ENCODE measurements at places on chromosomes 12 and 14.
A peak's percentile ranks its signal among the peaks of the same experiment; 100 is the strongest.

- DNase-seq = no peak
Measured at GRCh38 chr14:55336162-55336561, 64.9 kb downstream of the FBXO34 start.

DNA sequence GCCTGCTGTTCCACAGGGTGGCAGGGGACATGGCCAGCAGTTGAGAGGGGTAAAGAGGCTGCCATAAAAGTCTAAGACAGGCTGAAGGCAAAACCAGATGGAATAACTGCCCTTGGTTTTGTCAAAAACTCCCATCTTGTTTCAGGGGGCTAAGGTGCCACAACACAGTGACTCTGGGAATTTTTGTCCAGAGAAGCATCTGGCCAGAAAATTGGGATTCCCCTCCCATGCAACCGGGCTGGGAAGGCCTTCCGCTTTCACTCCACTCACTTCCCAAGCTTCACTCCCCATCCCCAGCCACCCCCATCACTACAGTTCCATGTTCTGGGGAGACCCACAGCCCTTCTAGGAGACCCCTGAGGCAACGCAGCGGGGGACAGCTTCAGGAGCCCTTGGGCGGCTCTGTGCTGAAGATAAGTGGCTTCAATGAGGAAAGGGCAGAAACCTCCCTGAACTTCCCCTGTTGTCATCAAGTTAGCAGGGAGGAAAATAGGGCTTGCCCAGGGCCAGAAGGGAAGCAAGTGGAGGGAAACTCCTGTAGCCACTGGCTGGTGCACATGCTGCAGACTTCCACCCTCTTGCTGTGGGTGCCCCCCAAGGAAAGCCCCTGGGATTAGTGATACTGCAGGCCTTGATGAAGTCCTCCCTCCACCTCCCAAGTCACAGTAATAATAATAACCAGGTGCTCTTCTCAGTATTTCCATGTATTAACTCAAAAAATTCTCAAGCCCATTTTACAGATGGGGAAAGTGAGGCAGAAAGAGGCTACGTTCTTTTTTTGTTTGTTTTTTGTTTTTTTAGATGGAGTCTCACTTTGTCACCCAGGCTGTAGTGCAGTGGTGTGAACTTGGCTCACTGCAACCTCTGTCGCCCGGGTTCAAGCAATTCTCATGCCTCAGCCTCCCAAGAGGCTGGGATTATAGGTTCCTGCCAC, 6.0 kb downstream of the TMEM229B start:
- no peak for DNase-seq

- peak; percentile 38 for DNase-seq
Measured at GRCh38 chr12:31931796-31932715, 27.2 kb upstream of the RESF1 start.

DNA sequence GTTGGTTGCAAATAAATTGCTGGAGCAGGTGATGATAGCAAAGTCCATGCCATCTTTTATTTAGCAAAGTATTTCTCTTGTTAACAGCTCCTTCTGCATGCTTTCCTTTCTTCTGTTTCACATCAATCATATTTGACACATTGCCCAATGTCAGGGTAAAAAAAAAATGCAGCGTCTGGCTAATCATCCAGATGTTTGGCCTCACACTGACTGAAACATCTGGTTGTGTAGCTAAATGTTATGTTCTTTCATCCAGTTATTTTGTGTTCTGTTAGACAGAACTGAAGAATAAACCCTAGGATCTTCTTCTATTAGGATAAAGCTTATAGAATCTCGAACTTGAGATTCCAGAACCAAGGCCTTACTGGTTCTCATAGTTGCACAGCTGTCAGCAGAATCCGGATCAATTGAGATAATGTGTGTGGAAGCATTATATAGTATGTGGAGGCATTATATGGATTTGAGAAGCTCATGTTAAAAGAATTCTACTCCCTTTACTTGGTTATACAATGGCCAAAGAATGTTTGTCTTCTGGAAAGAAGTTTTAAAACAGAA, 859.2 kb downstream of the DIO2 start:
- DNase-seq = no peak

- no peak for DNase-seq
Measured at GRCh38 chr14:30551460-30551859, 7.5 kb upstream of the G2E3 start.

GRCh38 chr14:77180726-77181602, 634 bp upstream of the TMEM63C start:
- no peak for DNase-seq

GRCh38 chr12:28795311-28795710, 353.8 kb upstream of the FAR2 start:
- DNase-seq = no peak

- no peak for DNase-seq
Measured at GRCh38 chr12:32223941-32224340, 117.3 kb downstream of the BICD1 start.

GRCh38 chr12:49698619-49699545, 8.3 kb downstream of the FMNL3 start:
- DNase-seq = peak; percentile 96

DNA sequence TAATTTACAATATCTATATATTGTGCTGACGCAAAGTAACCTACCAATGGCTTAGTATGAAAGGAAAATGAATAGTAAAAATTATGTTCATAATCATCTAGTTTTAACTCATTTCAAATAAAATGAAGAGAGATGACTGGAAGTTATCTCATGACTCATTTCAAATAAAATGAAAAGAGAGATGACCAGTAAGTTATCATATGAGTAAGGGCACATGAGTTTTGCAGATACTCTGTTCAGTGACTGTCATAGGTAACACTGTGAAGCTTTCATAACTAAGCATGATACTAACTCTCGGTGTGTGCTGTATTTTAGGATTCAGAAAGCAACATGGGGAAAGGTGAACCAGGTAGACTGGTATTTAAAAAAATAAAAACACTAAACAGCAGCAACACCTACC, 364.5 kb upstream of the DIO2 start:
- no peak for DNase-seq

DNA sequence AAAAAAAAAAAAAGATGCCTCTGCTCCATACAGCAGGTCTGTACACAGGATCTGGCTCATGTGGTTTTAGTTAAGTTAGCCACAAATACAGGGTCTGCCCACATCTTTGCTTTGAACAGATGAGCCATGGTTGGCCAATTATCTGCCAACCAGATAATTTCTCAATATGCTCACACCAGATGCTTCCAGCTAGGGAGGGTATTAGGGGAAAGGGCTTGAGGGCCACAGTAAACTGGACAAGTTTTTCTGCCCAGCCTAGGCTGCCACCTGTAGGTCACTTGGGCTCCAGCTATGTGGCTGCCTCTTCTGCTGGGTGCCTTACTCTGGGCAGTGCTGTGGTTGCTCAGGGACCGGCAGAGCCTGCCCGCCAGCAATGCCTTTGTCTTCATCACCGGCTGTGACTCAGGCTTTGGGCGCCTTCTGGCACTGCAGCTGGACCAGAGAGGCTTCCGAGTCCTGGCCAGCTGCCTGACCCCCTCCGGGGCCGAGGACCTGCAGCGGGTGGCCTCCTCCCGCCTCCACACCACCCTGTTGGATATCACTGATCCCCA, 776 bp downstream of the RDH5 start:
- peak; percentile 71 for DNase-seq

DNA sequence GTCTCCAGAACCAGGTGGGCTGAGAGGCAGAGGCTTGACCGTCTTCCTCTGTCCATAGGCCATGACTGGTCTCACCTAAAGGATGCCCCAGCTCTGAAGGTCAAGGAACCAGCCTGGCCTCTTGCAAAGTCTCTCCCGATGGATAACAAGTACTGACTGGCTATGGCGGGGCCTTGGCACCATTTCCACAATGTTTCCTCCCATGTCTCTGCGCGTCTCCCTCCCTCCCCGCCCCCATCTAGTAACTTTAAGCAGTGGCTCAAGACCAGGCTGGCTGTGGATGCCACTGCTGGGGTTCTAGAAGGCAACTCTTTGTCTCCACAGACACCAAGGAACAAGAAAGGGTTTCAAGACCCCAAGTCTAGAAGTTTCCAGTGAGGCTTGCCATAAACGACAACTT, 275.5 kb downstream of the DPF3 start:
- no peak for DNase-seq

DNA sequence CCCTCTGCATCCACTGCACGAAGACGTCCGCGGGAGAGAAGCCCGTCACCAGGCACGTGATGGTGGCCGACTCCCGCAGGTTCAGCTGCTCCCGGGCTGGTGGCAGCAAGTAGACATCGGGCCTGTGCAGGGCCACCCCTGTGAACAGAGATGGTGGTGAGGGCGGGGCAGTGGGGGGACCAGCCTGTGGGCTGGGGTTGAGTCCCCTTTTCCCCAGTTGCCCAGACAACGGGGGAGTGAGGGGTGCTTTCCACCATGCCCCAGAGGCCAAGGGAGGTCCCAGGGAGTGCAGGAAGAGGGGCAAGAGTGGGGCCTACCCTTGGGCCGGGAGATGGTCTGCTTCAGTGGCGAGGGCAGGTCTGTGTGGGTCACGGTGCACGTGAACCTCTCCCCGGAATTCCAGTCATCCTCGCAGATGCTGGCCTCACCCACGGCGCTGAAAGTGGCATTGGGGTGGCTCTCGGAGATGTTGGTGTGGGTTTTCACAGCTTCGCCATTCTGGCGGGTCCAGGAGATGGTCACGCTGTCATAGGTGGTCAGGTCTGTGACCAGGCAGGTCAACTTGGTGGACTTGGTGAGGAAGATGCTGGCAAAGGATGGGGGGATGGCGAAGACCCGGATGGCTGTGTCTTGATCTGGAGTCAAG, 328.3 kb downstream of the TMEM121 start:
- no peak for DNase-seq

GRCh38 chr14:22996768-22997654, 12.9 kb downstream of the C14orf93 start:
- no peak for DNase-seq

DNA sequence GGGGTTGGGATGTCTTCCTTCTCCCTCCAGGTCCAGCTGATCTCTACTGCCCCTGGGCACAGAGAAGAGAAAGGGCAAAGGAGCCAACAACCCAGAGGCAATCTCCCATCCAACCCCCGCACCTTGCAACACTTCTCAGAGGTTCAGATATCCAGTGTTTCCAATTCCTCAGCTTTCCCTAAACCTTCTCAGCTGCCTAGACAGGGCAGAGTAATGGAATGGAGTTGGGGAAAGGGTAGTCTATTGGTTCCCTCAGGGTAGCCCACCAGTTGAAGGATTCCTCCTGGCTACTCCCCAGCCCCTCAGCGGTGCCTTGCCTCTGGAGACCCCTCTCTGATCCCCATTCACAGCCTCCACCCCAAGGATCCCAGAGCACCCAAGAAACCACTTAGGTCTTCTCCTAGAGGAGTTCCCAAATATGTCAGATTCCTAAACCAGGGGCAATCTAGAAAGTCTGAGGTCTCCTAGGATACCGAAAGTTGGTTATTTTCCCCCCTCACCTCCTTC, 537 bp downstream of the NFE2 start:
- no peak for DNase-seq

- DNase-seq = peak; percentile 79
Measured at GRCh38 chr14:36521598-36522345, 1.7 kb upstream of the NKX2-1 start.

DNA sequence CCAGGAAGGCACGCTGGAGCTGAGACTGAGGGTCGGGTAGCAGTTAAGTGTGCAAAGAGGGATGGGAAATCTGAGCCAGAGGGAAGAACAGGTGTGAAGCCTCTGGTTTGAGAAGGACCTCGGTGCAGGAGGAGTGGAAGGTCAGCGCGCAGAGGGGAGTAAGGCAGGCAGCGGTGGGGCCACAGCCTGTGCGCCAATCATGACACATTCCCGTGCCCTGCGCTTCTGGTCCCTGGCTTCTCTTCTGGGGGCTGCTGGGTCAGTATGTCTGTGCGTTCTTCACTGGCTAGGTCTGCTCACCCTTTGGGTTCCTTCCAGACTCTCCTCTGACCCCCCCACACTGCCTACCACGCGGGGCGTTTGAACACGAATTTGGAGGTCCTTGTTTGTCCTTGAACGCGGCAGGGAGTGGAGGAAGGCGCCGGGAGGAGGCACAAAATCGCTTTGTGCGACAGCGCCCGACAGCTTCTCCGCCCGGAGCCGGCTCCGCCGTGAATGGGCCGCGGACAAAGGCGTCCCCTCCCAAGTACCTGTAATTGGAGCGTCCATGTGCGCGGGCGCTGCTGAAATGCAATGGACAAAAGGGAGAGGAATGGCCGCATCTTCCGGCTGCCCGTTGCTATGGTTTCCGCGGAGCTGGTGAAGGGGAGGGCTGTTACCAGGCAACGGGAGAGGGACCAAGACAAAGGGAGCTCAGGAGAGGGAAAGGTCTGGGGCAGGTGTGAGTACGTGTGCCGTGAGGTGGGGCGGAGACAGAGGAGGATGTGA, 207.2 kb upstream of the SRRM4 start:
- peak; percentile 99 for DNase-seq

GRCh38 chr12:100799770-100800169, 5.2 kb downstream of the ANO4 start:
- DNase-seq = no peak

- no peak for DNase-seq
Measured at GRCh38 chr14:57346741-57347140, 43.6 kb upstream of the NAA30 start.

GRCh38 chr12:117593815-117594400, 232.5 kb upstream of the NOS1 start:
- no peak for DNase-seq

- peak; percentile 72 for DNase-seq
Measured at GRCh38 chr12:111297703-111298426, 71.0 kb downstream of the PHETA1 start.

DNA sequence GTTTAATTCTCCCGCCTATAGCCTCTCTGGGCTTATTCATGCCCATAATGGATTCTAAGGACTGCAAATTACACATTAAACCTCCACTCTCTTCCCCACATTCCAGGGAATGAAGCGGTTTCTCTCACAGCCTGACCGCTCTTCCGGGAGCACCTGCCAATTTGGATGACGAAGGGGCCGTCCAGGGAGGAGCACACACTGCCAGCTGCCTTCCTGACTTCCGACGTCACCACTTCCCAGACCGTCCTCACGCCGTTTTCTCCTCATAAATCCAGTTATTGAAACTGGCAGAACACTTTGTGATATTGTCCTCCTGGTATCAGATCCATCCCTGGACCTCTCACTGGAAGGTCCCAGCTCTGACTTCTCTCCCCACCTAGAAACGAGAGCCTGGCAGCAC, 87.6 kb downstream of the GCH1 start:
- DNase-seq = no peak

GRCh38 chr14:60204843-60205774, 39.9 kb upstream of the DHRS7 start:
- peak; percentile 35 for DNase-seq

DNA sequence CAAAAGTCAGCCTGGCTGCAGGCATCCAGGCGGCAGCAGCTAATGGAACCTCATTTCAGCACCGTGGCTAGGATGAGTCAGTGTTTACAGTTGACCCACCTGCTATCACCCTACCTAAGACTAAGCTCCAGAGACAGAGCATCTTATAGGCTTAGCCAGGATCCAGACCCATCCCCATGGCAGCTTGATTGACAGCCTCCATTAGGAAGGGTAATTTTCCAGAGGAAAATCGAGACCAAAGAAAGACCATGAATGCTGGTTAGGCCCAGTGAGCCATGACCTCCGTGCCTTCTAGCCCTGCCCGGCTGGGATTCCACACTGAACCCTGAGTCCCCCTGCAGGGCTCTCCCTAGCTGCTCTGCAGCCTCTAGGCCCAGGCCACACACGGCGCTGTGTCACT, 38.7 kb downstream of the TUNAR start:
- peak; percentile 79 for DNase-seq

Data from GM23338 (cell line).